ENCODE measurements at places on chromosomes 3 and 15.

- no peak for DNase-seq
Measured at GRCh38 chr15:96125721-96126415, 204.6 kb upstream of the NR2F2 start.

DNA sequence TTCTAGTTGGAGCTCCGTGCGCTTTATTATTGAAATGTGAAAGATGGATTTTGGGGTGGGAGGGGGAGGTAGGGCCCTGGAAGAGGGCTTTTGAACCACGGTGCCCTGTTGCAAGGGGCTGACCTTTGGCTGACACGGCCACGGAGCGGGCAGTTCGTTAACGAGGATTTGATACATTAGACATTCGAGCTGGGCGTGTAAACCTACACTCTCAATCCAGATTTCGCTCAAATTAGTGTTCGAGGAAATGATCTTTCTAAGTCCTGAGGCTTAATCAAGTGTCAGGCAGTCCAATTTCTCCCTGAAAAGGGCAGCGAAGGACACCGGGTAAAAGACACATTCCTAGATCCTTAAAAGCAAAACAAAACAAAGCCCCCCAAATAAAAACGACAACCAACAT is 13.0 kb downstream of the ZIC1 start:
- DNase-seq = no peak

GRCh38 chr15:50939911-50940310 is 31.4 kb downstream of the AP4E1 start:
- DNase-seq = no peak

- no peak for DNase-seq
Measured at GRCh38 chr3:104878395-104878794, 488.3 kb upstream of the ALCAM start.

GRCh38 chr3:140113996-140114788 is 179.2 kb downstream of the CLSTN2 start:
- no peak for DNase-seq

DNA sequence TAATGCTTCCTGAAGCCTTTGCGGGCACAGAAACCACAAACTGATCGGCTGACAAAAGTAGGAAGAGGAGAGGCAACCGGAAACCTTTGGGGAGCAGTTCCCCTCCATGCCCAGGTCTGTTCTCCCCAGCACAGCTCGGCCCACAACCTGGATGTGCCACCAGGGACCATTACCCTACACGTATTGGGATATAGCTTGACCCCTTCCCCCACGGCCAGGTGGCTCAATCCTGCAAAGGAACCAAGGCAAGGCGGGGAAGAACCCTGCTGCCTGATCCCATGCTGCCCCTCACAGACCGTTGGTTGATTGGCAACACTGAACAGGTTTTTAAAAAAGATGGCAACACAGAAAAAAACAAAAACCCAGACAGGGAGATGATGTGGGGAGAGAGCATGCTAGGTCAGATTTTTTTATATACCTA is 19.7 kb upstream of the TCAIM start:
- DNase-seq = peak; percentile 7

DNA sequence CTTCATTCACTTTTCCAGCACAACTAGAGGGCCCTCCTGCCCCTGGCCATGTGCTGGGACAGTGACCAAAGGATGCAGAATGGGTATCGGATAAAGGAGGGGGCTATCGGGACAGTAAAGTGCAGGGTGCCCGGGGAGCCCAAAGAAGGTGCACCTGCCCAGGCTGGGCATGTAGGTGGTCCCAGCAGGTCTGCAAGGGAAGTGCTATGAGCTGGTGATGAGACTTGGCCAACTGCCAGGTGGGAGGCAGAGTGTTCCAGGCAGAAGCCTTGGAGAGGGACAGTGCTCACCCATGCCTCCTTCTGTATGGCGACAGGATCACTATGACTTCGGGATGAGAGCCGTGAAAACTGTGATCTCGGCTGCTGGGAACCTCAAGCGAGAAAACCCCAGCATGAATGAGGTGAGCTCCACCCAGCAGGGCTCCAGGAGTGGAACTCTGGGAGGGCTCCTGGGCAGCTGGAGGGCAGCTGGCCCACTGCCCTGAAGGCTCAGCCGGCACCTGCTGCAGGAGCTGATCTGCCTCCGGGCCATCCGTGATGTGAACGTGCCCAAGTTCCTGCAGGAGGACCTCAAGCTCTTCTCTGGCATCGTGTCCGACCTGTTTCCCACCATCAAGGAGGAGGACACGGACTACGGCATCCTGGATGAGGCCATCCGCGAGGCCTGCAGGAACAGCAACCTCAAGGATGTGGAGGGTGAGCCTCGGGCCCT is 48.4 kb downstream of the DNAH1 start:
- DNase-seq = no peak

- no peak for DNase-seq
Measured at GRCh38 chr3:51687431-51688205, 16.6 kb downstream of the TEX264 start.

DNA sequence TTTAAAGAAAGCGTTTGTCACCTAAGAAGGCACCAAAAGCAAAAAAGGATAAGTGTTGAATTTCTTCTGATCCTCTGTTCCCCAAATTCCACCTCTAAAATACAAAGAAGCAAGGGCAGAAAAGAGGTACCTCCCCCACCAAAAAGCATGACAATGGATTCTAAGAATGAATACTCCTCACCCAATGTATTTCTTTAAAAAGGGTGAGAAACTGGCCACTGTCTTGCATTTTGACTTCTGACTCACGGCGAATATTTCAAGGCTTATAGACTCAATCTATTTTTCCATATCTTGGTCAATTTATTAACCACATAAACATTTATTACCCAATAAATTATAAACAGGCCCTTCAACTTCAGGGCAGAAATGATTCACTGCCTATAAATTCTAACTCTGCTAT is 131.1 kb downstream of the NR1I2 start:
- DNase-seq = no peak

GRCh38 chr3:81753416-81754027 is 7.9 kb downstream of the GBE1 start:
- DNase-seq = no peak

Data from GM13976 (cell line).